ENCODE measurements at places on chromosomes 16 and 17.
A peak's percentile ranks its signal among the peaks of the same experiment; 100 is the strongest.

DNA sequence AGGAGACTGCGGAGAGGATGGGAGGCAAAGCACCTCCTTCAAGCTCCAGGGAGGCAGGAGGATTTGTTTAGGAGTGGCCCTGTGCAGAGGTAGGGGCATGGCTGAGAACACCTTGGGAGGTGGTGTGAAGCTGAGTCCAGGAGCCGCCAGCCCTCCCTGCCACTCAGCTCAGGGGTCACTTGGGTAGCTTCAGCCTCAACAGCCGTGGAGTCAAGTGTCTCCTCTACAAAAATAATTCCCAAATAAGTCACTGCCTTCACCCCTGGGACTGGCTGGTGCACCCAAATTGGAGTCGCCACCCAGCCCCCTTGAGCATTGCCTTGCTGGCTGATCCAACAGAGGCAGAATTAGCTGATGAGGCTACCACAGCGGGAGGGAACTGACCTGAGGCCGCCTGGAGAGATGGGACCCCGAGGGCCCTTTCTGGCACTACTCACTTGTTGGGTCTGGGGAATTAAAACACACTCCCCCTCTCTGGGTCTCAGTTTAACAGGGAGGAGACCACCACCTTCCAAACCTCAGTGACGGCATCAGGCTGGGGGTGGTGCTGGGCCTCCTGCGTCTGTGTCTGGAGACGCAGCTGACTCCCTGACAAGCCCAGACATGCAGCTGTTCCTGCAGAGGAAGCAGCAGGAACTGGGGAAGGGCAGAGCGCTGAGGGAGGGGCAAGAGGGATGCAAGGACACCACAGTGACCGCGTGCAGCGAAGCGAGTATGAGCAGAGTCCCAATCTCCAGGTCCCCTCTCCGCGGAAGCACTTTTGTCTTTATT lies 87.9 kb upstream of the TOB1 start:
- peak; percentile 56 for DNase-seq

DNA sequence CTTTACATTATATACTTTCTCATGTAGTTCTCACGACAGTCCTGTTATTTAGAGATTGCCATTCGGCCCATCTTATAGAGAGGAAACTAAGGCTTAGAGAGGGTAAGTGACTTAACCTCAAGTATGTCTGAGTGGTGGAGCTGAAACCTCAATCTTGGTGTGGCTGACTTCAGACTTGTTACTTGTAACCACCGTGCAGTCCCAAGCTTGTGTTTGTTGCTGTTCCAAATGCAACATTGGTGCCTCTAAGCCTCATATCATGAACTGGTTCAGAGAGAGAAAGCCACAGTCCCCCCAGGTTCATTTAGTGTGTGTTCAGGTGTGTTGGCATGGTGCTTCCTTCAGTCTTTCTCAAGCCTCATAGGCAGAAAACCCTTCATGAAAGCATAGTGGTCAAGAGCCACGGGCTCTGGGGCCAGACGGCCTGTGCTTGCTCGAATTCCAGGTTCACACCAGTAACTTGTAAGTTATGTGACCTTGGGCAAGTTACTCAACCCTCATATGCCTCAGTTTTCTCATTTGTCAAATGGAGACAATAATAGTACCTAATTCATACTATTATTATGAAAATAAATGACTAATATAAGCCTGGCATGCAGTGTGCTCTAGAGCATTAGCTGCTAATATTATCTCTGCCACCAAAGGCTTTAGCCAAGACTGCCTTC lies 39.9 kb downstream of the CDH1 start:
- DNase-seq, result no peak

- DNase-seq, result no peak
Observed at GRCh38 chr17:67241719-67242341, 3.2 kb downstream of the HELZ start.

DNA sequence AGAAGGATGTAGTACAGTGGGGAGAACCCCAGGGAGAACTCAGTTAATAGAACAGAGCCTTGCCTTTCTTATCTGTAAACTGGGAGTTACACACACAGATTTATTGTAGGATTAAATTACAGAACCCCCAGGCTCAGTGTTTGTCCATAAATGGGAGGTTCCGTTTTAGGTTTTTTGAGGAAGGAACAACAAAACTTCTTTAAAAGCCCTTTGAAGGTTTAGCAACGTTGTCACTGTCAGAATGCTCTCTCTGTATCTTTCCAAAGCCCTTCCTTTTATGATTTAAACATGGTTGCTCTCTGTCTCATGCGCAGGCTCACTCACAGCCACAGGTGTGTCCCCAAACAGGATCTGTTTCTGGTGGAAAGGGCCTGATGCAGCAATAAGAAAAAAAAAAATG lies 9.4 kb upstream of the GNA13 start:
- DNase-seq, result no peak

Data from left hindlimb (tissue), 1 donor.